ENCODE measurements at places on chromosomes 4 and X.

GRCh38 chrX:150282953-150283352 lies 80.2 kb upstream of the MAMLD1 start:
- DNase-seq: no peak

- DNase-seq: no peak
Measured at GRCh38 chrX:30824275-30824674, 64.8 kb downstream of the TAB3 start.

DNA sequence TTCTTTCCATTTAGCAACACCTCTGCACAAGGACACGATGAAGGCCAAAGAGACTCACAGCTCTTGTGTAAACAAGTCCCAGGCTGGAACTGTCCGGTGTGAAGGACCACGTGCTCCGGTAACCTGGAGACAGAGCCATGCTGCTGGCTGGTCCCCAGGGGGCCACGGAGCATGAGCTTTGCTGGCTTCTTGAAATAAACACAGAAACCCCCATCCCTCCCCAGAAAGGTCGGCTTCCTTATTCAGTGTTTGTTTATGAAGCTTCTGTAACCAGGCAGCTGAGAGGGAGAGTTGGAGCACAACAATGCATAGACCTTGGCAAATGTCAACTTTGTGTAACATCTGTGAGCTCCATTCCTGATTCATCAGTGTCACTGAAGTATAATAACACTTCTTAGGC lies 109.4 kb downstream of the GPR143 start:
- no peak for DNase-seq

DNA sequence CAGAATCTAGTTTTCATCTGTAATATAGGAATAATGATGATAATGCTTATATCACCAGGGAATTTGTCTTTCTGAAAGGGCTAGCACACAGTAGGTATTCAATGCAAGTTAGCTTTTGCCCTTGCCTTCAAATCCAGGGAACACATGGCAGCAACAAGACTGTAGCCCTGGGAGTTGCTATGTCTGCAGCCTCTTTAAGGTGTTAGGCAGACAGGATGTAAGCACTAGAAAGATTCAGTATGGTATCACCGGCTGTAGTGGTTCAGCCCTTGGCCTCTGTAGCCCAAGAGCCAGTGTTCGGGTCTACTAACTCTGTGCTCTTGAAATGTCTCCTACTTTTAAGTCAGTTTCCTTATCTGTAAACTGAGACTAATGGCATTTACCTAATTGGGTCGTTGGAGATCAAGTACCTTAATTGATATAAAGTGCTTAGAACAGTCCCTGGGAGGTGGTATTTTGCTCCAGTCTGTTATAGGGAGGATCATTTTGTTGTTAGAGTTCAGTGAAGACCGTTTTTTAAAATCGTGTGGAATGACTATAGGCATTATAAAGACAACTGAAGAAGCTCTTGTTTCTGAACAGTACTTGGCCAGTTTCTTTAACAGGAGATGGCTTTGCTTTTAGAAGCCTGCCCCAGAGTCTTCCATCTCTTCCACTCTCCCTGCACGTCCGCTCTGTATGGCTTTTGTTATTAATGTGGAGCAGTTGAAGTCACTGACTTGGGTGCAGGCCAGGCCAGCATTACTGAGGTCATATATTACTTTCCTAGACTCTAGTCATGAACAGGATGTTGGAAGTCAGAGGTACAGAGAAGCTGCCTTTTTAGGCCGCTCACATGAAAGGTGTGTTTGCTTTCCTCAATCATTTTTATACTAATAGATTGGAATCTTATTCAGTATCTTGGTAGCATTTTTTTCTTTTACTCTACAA lies 44.8 kb downstream of the GAB1 start:
- DNase-seq: no peak

DNA sequence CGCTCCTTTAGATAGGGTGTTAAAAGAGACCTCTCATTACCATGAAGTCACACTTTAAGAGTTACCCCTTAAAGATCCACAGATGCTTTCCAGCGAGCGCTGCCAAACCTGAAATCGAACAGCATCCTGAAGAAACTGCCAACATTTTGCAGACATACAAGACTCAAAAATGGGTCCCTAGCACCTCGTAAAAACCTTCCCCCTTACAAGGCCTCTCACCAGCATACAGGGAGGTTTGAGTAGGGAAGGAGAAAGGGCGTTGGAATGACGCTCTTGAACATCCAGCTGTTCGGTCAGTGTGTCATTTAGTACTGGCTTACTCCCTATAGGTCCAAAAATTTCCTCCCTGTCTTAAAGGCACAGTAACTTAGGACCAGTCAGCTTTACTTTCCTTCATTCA lies 45.3 kb upstream of the PGRMC1 start:
- no peak for DNase-seq

- no peak for DNase-seq
Measured at GRCh38 chr4:87493115-87493514, 36.1 kb downstream of the SPARCL1 start.

GRCh38 chr4:9996319-9997110 lies 24.8 kb downstream of the SLC2A9 start:
- DNase-seq: no peak

DNA sequence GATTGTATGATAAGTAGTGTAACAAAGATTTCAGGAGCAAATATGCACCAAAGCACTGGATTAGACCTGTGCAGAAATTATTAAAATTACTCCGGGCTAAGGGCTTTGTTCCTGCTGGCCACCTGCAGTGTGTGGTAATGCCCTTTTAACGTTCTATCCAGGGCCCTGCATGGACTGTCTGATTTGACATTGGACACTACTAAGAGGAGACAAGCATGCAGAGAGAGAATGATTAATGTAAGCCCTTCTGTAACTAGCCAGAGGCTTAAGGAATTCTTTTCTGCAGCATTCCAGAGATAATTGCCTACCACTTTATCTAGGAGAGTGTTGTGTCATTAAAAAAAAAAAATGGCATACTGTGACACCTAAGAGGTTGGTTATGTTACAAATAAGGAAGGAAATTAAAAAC lies 117.0 kb downstream of the PCDH7 start:
- DNase-seq: no peak

DNA sequence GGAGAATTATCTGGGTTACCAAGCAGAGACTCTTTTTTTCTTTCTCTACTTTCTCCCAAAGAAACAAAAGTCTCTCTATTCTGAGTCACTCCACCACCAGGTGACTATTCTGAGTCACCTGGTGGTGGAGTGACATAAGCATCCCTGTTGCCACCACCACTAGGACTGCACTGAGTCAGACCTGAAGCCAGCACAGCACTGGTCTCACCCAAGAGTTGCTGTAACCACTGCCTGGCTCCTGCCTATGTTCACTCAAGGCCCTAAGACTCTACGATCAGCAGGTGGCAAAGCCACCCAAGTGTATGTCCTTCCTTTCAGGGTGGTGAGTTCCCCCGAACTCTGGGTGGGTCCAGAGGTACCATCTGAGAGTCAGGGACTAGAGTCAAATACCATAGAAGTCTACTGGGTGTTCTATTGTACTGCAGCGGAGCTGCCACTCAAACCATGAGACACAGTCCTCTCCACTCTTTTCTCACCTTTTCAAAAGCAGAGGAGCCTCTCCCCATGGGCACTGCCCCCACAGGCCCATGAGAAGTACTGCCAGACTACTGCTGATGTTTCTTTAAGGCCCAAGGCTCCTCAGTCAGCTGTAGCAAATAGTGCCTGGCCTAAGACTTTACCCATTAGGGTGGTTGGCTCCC lies 209.6 kb upstream of the IRS4 start:
- no peak for DNase-seq

DNA sequence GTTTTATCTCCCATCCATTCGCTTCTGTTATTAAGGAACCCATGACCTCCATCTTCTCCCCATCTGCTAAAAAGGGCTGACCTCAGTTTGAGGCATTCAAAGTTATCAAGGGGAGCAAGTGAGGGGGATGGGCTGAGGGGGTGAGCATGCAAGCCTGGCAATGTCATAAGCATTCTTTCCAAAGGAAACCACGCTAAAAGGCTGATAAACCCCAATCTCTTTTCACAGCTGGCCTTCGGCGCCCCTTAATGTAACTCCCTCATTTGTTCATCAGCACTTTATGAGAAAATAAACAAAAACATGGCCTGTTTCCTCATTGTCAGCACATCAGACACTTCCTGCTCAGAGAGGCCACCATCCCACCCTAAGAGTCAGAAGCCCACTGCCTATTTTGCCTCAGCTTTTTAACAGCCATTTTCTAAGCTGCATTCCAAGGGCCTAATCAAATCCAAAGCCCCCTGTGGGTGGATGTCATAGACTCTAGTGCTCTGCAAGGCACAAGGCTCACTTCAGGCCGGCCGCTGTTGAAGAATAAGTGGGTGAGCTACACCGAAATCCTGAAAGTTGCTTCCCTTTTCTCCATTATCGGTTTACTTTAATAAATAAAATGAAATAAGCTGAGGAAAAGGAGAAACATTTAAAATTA lies 92.0 kb upstream of the SRD5A3 start:
- no peak for DNase-seq

GRCh38 chr4:7585768-7586167 lies 151.0 kb upstream of the PSAPL1 start:
- no peak for DNase-seq

GRCh38 chrX:150700107-150700506 lies 6.9 kb downstream of the MTMR1 start:
- DNase-seq: no peak

DNA sequence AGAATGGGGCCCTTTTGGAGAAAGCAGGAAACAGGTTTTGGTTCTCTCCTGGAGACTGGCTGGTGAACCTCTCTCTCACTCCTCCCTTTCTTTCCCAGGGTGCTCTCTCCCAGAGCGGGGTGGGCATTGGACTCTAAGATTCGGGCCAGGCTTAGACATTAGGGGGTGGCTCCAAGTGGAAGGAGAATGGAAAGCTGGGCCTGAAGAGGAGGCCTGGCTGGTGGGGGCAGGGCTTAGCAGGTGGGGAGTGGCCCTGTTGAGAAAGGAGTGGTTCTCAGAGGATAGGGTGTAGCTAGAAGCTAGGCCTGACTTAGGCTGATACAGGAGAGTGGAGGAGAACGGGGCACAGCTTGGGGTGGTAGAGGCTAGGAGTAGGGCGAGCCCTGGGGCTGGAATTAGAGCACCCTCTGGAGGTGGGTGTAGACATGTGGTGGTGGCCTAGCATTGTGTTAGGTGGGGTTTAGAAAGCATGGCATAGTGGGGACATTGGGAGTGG lies 5.7 kb downstream of the PLP2 start:
- no peak for DNase-seq

Data from GM19239 (cell line).